ENCODE measurements at places on chromosomes 12 and 14.
A peak's percentile ranks its signal among the peaks of the same experiment; 100 is the strongest.

- no peak overlapping the region for H3K4me3 ChIP-seq
- H3K27me3 ChIP-seq: no peaks in the 10 kb centered on the region
- no peak overlapping the region for H3K27ac ChIP-seq
- H3K36me3 ChIP-seq: no peaks in the 10 kb centered on the region
- no peak for DNase-seq
Observed at GRCh38 chr14:29419736-29420135, 507.9 kb downstream of the PRKD1 start.

DNA sequence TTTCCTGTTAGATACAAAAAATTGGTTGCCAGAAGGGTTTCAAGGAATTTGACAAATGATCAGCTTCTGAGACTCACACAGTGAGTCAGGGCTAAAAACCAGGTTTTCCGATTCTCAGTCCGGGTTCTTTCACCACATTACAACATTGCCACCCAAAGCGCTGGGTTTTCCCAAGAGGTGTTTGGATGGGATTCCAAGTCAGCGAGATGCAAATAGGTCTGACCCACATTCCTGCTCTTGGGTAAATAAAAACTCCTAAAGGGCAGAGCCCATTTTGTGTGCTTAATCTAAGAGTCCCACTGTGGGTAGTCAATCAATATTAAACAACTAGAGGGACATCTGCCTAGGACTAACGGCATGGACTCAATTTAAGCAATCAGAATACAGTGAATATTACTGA lies 5.4 kb upstream of the RIC8B start:
- no peaks in the 10 kb centered on the region for H3K27me3 ChIP-seq
- H3K4me3 ChIP-seq: no peak overlapping the region
- no peaks in the 10 kb centered on the region for H3K36me3 ChIP-seq

DNA sequence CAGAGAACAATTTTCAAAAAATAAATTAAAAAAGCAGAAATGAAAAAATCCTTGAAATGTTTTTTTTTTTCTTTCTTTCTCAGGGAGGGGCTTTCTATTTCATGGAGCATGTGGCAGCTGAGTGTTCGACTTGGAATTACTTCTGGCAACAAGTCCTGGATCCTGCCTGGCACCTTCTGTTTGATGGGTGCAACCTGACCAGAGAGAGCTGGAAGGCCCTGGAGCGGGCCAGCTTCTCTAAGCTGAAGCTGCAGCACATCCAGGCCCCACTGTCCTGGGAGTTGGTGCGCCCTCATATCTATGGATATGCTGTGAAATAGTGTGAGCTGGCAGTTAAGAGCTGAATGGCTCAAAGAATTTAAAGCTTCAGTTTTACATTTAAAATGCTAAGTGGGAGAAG lies 22.5 kb upstream of the HIGD1C start:
- H3K27ac ChIP-seq: no peak overlapping the region
- no peaks in the 10 kb centered on the region for H3K27me3 ChIP-seq
- peaks cover 18% of the 10 kb centered on the region for H3K36me3 ChIP-seq
- no peak overlapping the region for H3K4me3 ChIP-seq

DNA sequence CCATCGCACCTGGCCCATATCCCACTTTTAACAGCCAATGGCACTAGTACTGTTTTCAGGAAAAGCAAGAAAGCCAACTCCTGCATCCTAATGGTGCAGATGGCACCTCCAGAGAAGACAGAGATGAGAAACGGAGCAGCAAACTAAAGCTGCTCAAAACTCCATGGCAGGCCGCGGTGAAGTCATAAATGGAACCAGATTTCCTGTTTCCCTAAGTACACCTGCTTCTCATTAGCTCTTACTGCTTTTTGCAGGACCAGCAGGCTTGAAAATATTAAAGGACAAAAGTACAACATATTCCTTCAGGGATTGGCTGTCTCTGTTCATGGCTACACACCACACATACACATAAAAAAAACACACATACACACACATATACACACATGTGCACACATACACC lies 36.7 kb upstream of the LGALS3 start:
- H3K36me3 ChIP-seq: no peaks in the 10 kb centered on the region
- H3K4me3 ChIP-seq: no peak overlapping the region
- H3K27me3 ChIP-seq: no peaks in the 10 kb centered on the region
- H3K4me1 ChIP-seq: no peaks in the 10 kb centered on the region
- peak; percentile 32 for DNase-seq

DNA sequence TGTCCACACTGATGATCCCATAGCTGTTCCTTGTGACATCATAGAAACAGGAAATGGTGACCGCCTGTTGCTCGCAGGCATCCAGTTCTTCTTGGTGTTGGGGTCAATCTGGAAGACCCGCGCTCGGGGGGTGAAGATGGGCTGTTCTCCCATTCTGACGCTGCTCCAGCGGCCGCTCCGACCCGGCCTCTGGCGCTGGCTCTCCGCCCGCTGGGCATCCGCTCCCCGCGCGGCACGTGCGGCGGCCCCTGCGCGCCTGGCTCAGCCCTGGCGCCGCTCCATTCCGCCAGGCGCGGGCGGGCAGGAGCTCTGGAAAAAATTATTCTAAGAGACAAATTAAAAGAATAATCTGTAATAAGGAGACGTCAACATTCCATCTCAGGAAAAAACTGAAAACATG lies 761.1 kb downstream of the TMEM121 start:
- no peaks in the 10 kb centered on the region for H3K4me1 ChIP-seq
- no peak overlapping the region for H3K27ac ChIP-seq
